Endothelial cell of umbilical vein (primary cell): ENCODE measurements at places on chromosomes 6 and 20. TPM values are rescaled to one million over a fixed set of nuclear protein-coding genes. Genes with fewer than 3 reads are reported as not detected.

- no peak for DNase-seq
Observed at GRCh38 chr6:68368845-68369244, 266.2 kb upstream of the ADGRB3 start.

DNA sequence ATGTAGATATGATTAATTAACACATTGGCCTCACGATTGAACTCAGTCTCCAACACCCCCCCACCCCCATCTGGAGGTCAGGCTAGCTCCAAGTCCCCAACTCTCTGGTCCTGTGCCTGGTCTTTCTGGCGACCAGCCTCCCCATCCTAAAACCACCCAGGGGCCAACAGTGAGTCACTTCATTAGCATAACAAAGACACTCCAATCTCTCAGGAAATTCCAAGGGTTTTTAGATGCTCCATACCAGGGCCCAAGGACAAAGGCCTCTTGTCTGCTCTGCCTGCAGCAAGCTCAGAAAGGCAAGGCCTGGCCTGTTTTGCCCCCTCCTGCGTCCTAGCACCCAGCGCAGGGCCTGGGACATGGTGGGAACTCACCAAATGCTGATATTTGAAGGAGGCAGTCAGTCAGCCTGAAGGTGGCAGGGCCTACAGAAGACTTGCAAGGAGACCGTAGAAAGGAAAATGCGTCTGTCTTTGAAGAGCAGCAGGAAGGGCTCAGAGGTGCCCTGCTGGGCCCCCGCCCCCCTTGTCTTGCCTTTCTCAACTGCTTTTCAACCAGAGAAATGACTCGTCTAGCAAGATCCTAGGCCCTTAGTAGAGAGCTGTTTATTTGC is 184.7 kb downstream of the CDH4 start:
- DNase-seq, result no peak

GRCh38 chr20:21968486-21968885 is 263.0 kb downstream of the PAX1 start:
- no peak for DNase-seq

- no peak for DNase-seq
Observed at GRCh38 chr6:65760285-65760684, 53.3 kb upstream of the EYS start.

GRCh38 chr6:41618598-41618997 is 19.7 kb upstream of the MDFI start:
- DNase-seq, result no peak

GRCh38 chr20:14896569-14896968 is 559.2 kb upstream of the FLRT3 start:
- DNase-seq, result no peak

- peak; percentile 38 for DNase-seq
Observed at GRCh38 chr20:51221791-51222408, 199.0 kb upstream of the KCNG1 start.

GRCh38 chr6:3627501-3627900 is 124.0 kb downstream of the PXDC1 start:
- no peak for DNase-seq

DNA sequence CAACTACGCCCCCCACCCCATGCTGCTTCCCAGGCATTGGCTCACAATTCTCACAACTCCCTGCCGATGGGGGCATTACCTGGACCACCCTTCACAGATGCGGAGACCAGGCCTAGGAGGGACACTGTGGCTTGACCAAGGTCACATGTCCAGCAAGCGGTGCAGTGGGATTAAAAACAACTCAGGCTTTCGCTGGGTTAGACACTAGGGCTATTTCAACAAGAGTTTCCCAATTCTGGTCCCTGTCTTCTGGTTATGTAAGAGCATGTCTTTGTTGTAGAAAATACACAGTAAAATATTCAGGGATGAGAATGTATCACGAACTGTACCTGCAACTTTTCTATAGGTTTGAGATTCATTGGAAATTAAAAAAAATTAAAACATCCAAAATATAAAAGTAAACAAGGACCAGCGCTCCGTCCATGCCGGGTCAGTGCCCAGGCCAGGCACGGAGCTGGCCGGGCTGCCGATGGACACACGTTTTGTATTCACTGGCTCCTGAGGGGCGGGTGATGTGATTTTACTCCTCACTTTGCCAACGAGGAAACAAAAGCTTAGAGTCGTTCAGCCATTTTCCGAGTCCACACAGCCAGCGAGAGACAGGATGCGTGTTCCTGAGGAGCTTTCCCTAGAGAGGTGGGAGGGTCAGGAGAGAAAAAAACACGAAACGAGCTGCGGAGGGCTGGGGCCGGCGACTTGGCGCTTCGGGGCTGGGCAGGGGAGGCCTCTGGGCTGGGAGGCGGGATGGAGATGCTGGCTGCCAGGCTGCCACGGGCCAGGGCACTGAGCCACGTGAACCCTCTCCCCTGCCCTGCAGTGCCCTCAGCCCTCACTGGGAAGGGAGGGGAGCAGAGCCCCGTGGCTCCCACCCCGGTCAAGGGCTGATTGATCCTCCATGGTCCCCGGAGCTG is 17.1 kb upstream of the VSTM2L start:
- no peak for DNase-seq

DNA sequence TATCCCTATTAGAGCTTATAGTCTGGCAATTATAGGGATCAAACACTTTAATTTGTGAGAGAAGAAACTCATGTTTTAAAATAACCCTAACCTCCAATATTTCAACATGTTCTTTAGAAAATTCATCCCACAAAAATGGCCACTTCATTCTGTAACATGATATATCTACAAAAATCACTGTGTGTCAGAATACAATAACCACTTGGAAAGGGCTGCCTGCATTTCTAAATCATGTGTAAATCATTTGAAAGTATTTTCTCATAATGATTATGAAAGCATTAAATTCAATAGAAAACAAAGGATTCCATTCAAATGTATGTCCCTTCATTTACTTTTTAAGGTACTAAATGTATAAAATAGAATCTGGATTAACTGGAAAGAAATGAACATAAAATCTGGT is 101.4 kb upstream of the NHSL1 start:
- DNase-seq, result no peak

- DNase-seq, result peak; percentile 63
Observed at GRCh38 chr6:17397764-17398194, 4.4 kb downstream of the CAP2 start.

- DNase-seq, result no peak
Observed at GRCh38 chr20:24991897-24992486, 559 bp downstream of the APMAP start.

DNA sequence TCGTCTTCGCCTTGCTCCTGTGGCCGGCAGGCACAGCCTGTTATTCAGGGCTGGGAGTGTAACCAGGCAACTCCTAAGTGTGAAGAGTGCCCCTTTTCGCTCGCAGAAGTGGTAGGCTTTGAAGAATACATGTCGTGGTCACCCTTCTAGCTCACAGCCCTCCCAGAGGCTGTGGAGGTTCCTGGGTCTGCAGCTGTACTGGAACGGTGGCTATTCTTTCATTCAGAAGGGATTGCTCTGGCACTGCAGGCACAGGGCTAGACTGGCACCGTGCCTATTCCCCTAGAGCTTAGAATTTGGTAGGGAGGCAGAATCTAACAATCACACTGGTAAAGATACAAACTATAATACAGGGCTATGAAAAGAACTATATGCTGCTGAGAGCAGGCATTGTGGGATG is 1.1 kb upstream of the SRSF12 start:
- DNase-seq, result no peak

GRCh38 chr20:49753133-49753532 is 39.5 kb upstream of the B4GALT5 start:
- DNase-seq, result no peak

GRCh38 chr20:62643521-62644043 is 1.3 kb downstream of the SLCO4A1 start:
- DNase-seq, result no peak

DNA sequence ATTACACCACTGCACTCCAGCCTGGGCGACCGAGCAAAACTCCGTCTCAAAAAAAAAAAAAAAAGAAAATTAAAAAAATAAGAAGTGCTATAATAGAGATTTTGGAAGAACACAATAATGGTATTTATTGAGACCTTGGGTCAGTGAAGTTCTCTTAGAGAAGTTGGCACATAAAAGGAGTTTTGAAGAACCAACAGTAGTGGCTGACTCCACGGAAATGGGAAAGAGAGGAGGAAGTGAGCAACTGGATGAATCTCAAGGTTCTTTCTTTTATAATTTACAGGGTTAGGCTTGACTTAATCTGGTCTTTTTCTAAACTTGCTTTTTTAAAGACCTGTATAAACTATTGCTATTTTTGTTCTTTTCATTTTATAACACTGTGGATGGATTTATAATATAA is 52.8 kb downstream of the TOMM6 start:
- no peak for DNase-seq

Gene E2F1
- 27.0 and 29.6 TPM in 2 replicates for total RNA-seq

Gene APCDD1L
- total RNA-seq, result 0.88 and 1.4 TPM in 2 replicates

Gene PRSS35
- not detected in 2 replicates for total RNA-seq

Gene TMEM170B
- 4.1 and 4.2 TPM in 2 replicates for total RNA-seq

Gene YIPF3
- 117 and 119 TPM in 2 replicates for total RNA-seq

Gene PHF1
- total RNA-seq, result 28.8 and 32.5 TPM in 2 replicates
